ENCODE measurements at places on chromosomes 16 and 17.

DNA sequence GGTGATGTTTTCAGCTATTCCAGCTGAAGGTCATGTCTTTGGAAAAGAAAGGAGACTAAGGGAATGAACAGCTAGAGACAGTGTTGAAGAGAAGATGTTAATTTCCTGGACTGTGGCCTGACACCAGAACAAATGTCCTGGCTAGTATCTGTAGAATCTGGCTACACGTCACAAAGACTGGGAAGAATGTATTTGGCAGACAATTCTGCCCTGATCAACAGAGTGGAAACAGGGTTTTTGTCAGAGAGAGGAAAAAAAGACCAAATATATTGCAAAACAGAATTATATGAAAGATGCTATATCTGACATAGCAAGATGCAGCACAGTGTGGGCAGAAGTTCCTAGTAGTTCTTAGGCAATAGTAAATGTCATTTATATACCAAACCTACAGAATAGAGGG, 17.0 kb upstream of the ANKFN1 start:
- DNase-seq = no peak

DNA sequence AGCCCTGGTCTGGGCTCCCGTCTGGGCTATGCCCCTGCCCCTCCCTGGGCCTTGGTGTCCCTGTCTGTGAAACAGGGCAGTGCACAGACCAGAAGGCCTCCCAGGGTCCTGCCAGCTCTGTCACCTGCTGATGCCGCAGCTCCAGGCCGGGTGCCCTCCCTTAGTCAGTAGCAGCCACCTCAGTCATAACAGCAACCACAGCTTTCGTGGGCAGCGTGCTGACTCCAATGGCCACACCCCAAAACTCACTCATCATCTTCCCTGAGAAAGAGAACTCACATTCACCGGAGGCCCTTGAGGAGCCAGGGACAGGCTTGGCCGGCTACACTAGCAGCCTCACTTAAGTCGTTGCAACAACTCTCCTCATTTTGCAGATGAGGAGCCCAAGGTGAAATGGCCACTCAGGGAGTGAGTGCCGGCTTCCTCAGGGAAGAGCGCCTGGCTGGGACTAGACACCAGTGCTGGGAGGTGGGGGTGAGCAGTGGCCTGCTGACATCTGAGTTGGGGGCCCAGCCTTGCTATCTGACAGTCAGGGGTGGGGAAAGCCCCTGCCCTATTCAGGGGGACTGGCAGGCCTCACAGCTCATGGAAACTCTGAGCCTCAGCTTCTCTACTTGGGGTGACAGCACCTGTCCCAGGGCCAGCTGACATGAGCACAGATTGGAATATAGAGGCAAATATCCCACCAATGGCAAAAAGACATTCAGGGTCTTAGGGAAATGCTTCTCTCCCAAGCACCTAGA, 22.6 kb downstream of the SLC5A10 start:
- peak; percentile 56 for DNase-seq

DNA sequence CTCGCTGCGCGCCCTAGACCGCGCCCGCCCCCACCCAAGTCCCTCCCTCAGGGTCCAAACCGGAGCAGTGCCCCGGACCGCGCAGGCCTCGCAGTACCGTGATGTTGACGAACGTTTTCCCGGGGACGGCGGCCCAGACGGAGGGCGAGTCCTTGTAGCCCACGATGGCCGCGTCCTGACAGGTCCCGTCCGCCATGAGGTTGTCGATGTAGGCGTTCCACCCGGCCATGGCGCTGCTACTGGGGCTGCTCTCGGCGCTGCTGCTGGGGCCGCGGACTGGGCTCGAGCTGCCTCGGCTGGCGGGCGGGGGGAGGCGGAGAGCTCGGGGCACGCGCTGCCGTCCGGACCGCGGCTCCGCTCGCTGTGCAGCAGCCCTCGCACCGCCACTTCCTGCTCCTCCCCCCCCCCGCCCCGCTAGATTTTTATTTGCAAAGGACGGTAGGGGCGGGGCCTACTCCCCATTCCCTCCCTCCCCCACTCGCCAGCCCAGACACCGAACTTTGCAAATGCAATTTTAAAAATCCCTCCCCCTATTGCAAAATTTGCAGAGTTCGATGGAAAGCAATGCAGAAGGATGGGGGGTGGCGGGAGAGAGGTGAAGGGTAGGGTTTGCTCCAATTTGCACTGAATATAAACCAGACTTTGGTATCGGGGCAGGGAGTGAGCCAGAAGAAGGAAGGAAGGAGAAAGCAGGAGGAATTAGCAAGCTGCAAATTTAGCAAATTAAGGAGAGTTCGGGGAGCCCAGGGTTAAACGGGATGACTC, at the start of gene PFN1:
Gene PFN1, minus strand, starts transcription at position 365 of the 765 bp plus-strand sequence. Its CDS starts 136 bp downstream, at position 229.
- peak; percentile 93 for DNase-seq

GRCh38 chr16:4613636-4614570, 785 bp downstream of the UBALD1 start:
- peak; percentile 45 for DNase-seq

- DNase-seq = peak; percentile 51
These were observed 13.7 kb downstream of the GUCY2D start for GRCh38 chr17:8015957-8016631.

DNA sequence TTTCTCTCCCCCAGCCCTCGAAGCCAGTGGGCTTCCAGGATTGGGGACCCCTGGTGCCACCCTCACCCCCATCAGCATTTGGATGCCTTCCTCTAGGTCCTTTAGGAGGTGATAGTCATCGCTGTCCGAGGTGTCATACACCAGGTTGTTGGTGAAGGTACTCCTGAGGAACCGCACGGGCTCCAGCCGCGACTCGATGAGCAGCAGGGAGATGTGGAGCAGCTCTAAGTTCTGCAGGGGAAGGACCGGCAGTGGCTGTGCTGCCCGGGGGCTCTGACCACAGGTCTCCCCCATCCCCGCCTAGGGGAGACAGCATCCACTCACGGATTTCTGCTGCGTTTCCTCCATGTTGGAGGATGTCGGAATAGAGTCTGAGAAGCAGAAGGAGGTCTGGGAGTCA, 962 bp downstream of the CSHL1 start:
- DNase-seq = no peak

- DNase-seq = no peak
These were observed 348.9 kb upstream of the C16orf82 start for GRCh38 chr16:26717826-26718225.

DNA sequence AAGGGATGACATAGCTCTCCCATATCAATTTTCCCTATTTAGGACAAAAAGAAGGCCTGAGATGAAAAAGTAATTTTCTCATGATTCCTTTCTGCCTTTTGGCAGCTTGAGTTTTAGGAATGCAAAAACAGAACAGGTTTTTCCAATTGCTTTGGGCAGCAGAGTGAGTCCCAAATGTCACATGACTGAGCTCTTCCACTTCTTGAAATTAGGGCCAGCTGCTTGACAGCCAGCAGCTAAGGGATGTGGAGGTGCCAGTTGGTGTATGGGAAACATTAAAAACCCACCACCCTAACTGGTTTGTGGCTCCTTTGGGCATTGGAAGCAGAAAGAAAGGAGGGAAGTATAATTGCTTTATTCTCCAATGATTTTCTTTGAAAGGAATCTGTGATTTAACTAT, 133.8 kb upstream of the FAM20A start:
- DNase-seq = no peak

- peak; percentile 46 for DNase-seq
These were observed 832 bp downstream of the CDK5R1 start for GRCh38 chr17:32487473-32488176.

DNA sequence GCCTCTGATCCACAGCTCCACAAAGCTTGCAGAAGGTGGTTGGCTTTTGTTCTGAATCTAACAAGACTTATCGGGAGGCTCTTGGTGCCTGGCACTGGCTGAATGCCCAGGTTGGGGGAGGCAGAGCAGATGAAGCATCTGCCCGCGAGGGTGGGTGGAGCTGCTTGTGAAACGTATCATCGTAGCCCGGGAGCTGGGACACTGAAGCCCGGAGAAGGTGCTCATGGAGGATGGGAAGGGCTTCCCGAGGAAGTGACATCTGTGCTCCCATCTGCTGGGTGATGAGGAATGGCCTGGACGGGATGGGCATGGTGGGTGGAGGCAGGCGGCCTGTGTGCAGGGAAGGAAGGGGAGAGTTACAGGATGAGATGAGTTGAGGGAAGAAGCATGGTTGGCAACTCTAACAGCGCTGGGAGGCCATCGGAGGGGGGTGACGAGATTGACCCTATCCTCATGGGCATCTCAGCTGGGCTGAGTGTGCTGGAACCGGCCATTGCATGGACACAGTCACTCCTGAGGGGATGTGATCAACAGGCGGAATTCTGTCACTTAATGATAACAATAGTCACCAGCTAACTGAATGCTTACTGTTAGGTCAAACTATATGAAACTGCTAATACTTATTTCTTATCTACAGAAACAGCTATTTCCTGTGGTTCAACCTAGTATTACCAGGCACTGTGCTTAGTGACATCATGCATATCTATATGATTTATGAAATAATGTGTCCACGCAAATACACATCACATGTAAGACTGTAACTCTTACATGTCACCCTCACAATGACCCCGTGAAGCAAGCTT, 102.7 kb downstream of the ABCC6 start:
- no peak for DNase-seq

GRCh38 chr17:6940186-6940649, 55.6 kb upstream of the ALOX12 start:
- no peak for DNase-seq

- no peak for DNase-seq
These were observed 23.4 kb upstream of the SEC14L1 start for GRCh38 chr17:77117415-77117814.

- DNase-seq = no peak
These were observed 103.3 kb downstream of the ABCC6 start for GRCh38 chr16:16120044-16120381.

- DNase-seq = no peak
These were observed 71.8 kb downstream of the LMF1 start for GRCh38 chr16:898761-899682.

DNA sequence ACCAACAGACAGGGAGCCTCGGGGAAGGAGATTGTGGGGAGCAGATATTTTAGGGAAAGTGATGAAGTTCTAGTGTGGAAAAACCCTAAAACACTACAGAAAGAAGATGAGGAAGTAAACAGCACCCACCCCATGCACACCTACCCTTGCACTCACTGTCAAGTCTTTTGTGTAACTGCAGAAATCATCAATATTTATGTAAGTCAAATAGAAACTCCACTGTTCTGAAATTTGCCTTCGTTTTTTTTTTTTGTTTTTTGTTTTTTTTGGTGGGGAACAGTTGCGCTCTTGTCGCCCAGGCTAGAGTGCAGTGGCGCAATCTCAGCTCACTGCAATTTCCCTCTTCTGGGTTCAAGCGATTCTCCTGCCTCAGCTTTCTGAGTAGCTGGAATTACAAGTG, 273.4 kb downstream of the CPPED1 start:
- no peak for DNase-seq

GRCh38 chr17:55681342-55681700, 41.3 kb downstream of the TMEM100 start:
- DNase-seq = no peak

DNA sequence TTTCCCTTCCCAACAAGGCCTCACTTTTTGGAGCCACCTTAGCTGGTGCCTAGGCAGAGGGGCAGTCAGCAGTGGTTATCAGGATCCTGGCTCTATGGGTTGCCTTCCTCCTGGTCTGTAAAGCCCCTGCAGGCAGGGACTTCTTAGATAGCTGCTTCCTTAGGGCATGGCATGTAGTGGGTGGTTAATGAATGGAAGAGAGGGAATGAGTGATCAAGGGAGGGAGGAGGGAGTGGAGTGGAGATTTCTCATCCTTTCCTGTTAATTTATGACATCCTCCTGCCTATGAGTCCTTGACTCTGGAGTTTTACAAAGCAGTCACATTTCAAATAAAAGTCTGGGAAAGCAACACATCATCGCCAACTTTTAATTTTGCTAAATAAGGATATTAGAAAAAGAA, 40.7 kb downstream of the SNX20 start:
- no peak for DNase-seq

- DNase-seq = no peak
These were observed 17.0 kb downstream of the CRYM start for GRCh38 chr16:21260870-21261791.

GRCh38 chr17:43627653-43628052, 34.1 kb downstream of the MEOX1 start:
- DNase-seq = no peak

DNA sequence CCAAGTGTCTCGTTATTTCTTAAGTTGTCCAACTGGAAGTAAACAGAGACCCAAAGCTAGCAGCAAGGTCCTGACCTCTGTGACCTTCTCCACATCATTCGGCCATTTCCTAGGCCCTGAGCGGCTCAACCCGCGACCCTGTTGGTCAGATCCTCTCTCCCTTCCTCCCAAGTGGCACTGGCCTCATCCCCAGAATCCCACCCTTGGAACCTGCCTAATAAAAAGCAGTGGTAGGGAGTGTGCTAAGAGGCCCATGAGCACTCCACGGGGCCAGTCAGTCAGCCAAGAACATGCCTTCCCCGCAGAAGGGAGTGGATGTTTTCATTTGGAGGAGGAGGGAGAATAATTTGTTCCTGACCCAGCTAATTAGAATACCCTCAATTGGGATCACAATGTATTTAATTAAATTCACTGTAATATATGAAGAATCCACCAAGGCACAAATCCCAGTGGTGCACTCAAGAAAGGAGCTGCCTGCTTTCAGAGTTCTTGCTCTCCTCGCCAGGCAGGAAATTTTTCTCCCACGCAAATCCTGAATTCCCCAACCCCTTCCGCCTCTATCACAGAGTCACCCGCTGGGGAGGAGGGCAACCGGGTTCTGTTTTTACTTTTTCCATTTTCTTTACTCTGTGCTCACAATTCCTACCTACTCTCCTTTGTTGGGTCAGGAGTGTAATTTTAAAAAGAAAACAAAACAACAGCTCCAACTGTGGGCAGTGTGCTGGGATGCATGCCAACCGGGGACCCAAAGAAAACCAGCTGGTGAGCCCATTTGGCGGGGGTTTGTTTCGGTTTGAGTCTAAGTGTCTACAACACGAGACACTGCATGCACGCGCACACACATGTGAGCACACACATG, 153.4 kb downstream of the ZFHX3 start:
- no peak for DNase-seq

- no peak for DNase-seq
These were observed 2.0 kb downstream of the DNAI2 start for GRCh38 chr17:74276051-74276476.

DNA sequence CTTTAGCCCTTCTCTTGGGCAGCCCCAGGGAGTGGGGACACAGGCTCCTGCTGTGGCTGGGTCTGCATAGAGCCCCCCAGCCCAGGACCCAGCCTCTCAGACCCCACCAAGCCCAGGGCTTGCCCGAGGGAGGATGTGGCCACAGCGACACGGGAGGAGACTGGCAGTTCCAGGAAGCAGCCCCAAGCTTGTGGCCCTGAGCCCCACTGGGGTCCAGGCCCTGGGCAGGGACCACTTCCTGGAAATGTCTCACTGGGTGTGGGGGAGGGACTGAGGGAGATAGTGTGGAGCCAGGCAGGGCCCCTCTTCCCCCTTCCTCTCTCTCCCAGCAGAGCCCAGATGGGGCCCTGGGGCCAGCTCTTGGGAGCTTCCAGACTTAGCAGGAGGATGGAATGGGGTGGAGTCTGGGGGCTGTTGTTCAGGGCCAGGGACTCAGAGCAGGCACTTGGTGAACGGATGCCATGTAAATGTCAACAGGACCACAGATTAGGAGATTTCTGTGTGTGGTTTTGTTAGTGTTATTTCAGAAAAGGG, 35.3 kb downstream of the ADGRG5 start:
- DNase-seq = no peak

Measured in activated CD4-positive, alpha-beta T cell treated with anti-CD3 and anti-CD28 coated beads, Interleukin-2, amount 50 U/mL, for 48 hours (primary cell).